Activated T-cell treated with anti-CD3 and anti-CD28 coated beads for 4 hours (primary cell): ENCODE measurements at places on chromosomes 1 and 21.

GRCh38 chr1:78839704-78840277 is 166.7 kb downstream of the ADGRL4 start:
- peak; percentile 3 for DNase-seq

DNA sequence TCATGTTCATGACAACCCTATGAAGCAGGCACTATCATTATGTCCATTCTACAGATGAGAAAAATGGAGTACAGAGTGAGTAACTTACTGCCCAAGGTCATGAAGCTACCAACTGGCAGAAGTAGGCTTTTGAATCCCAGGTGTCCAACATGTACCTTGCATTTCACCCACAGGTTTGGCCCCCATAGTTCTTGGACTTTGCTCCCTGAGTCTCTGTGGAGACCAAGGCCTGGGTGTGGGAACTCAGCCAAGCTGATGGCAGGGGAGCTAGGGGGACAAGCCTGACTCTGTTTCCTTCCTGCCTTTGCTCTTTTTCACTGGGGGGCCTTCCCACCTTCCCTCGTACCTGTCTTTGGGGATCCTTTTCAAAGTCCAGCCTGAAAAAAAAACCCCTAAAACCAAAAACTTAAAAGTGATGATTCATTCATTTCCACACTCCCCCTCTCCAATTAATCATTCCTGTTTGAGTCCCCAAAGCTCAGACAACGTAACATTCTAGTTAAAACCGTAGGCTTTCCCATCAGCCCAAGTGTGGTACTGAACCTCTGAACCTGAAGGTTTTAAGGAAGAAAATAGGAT is 8.5 kb upstream of the TTC22 start:
- DNase-seq, result no peak

DNA sequence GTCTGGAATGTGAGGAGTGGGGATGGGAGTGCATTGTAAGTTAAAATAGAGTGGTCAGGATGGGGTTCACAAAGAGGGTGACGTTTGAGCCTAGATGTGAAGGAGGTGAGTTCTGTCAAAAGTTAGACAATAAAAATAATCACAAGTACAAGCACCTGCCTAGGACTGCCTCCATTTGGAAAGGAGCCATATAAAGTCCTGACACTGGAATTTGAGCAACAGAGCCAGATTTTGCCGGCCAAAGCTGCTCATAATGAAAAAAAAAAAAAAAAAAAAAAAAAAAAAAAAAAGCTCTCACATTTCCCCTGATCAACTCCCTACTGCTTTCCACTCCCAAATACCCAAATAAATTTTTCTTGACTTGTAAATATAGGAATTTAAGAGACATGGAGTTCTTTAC is 4.1 kb downstream of the PALMD start:
- no peak for DNase-seq

DNA sequence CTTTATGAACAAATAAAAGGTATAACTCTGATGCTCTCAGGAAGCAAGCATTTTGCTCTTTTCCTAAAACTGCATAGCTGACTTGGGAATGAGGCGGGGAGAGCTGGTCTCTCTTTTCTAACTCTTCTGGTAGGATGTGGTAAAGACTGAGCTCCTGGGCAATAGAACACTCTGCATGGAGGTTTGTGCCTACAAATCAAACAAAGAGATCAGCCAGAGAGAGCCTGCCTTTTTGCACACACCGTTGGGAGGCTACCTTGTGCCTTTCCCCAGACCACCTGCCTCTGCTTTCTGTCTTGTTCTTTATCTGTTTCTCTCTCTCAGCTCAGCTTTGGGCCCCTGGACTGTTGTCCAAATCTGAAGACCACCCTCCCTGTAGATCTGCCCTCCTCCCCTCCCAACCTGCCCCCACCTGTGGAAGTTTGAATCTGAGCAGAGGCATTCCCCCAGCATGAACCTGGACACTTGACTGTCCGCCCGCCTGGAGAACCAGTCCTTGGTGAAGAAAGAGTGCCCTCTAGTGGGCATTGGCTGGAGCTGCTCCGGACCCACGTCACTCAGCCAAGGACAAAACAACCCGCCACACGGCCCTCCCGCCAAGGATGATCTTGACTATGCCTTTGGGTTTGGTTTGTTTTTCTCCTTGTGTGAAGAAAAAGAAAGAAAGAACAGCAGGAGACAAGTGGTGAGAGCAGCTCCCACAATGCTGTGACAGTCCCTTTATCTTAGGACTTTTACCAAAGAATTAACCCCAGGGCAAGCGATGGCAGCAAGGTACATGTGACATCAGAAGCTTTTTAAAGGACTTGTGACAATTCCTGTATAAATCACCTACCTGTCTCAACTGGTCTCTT is 228.2 kb downstream of the PBX1 start:
- DNase-seq, result peak; percentile 17

- DNase-seq, result no peak
These were observed 3.6 kb upstream of the CRABP2 start for GRCh38 chr1:156709031-156709430.

DNA sequence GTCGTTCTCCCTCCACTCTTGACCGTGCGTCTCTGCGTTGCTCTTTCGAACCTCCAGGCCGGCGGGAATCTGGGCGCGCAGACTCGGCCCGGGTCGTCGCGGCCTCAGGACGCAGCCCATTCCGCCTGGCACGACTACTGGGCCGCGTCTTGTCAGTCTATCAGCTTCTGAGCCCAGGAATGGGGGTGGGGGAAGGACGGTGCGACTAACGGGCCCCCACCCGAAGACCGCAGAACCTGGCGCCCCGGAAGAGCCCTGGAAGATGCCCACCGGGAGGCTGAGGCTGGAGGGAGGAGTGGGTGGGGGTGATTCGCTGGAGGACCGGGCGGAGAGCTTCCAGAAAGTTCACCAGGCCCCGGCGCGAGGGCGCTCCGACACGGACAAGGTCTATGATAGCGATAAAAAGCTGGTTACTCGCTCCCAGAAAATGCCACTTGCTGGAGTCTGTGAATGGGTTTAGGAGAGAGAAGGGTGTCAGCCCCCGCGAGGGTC is 1.7 kb upstream of the DMRTA2 start:
- DNase-seq, result no peak

- DNase-seq, result no peak
These were observed 29.4 kb upstream of the TSPEAR start for GRCh38 chr21:44740742-44741141.

DNA sequence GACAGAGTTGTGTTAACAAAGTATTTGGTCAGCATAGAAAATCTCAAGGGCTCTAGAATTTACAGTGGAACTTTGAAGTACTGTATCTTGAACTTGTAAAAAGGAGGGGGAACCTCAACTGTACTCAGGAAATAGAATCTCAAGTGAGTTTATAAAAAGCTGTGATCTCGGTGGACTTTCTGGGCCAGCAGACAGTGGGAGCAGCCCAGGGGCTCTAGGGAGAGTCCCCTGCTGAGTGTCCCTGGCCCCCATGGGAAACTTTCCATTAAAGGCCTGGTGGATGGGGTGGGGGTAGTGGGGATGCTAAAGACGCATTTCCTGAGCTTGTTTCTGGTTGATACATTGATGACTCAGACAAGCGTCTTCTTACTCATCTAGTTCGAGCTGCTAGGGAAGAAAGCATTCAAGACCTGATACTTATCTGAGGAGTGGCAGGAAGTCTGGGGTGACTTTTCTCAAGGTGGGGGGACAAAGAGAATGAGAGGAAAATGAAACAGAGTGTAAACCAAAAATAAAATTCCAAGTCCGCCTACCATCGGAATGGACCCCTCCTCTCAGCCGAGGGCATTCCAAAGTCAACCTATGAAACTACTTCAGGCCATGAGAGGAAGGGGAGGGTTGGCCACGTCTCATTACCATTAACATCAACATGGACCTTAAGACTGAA is 65.5 kb downstream of the NID1 start:
- peak; percentile 59 for DNase-seq

DNA sequence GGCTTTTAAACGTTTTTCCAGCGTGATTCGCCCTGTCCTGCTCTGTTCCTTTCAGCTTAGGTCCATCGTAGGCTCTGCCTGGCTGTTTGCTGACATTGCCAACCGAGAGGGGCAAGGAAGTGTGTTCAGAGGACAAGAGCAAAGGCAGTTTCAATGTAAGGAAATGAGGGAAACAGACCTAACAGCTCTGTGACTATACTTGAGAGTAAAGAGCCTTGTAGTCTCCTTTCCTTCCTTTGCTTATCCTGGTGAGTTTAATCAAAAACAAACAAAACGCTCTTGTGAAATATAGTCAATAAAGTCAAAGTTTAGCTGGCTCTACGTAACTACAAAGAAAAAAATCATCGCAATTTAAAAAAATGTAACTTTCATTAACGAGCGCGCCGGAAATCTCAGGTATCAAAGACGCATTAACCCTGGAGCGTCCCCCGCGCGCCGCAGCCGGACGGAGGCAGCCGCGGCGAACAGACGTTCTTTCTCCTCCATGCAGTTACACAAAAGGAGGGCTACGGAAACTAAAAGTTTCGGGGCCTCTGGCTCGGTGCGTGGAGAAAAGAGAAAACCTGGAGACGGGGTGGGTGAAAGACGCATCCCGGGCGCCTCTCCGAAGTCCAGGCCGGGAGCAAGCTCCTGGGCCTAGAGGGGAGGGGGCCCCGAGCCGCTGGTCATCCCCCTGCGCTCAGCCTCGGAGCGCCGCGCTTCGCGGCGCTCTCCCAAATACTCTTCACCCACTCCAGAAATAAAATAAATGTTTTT is 617 bp upstream of the ADGRL2 start:
- DNase-seq, result no peak

- no peak for DNase-seq
These were observed 9.7 kb upstream of the GATAD2B start for GRCh38 chr1:153932156-153933131.

GRCh38 chr1:153213519-153213918 is 3.9 kb upstream of the PRR9 start:
- no peak for DNase-seq

DNA sequence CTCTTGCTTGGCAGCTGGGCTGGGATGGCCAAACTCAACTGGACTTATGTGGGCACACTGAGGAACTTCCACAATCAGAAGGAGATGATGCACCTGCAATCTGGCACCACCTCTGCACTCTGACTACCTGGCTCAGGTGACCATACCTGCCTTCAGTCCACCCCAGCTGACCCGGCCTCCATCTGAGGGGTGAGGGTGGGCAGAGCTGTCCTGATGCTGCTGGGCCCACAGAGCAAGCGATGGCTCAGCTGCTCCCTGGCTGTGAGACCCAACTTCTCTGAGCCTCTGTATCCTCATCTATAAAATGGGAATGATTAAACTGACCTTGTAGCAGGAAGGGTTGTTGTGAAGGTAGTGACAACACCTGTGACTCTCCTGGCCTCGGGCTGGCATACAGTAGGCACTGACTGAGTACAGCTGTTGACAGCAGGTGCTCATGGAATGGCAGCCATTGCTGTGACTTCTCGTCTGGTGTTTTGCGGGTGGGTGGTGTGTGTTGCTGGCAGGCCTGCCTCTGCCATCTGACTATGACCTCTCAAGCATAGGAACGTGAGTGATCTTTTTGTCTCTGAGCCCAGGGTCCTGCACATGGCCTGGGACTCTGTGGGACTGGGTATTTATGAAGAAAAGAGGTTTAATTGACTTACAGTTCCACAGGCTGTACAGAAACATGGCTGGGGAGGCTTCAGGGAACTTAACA is 438.5 kb downstream of the PTPRU start:
- no peak for DNase-seq

GRCh38 chr1:161209790-161210409 is 5.2 kb upstream of the FCER1G start:
- DNase-seq, result peak; percentile 56

- no peak for DNase-seq
These were observed 6.9 kb upstream of the NOS1AP start for GRCh38 chr1:162062542-162063015.

DNA sequence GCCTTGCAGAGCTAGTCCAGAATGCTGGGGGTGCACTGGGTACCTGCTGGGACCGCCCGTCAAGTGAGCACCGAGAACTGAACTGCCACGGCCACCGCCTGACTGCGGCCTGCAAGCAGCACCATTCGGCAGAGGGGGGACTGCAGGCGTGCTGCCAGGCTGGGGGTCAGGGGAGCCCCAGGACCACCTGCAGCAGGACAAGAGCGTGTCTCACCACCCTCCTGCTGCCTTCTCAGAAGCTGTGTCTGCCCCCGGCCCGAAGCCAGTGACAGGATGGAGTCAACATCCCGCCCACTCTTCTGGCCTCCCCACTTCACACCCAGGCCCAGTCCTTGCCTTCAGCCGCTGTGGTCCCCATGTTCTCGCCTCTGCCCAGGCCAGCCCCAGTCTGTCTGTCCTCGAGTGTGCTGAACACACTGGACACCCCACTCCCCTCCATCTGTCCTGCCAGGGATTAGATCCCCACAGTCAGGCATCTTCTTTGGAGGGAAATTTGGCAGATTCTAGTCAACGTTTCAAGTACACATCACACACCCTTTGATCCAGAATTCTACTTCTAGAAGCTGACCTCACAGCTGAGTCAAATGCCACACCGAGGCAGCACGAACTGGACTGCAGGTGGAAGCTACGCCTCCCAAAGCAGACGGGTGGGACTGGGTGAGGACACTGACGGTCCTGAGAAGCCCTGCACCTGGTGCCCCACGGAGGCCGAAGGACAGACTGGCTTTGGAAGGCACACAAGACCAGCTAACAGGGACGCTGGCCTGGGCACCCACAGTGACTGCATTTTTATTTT is 26.0 kb downstream of the PTTG1IP start:
- no peak for DNase-seq

DNA sequence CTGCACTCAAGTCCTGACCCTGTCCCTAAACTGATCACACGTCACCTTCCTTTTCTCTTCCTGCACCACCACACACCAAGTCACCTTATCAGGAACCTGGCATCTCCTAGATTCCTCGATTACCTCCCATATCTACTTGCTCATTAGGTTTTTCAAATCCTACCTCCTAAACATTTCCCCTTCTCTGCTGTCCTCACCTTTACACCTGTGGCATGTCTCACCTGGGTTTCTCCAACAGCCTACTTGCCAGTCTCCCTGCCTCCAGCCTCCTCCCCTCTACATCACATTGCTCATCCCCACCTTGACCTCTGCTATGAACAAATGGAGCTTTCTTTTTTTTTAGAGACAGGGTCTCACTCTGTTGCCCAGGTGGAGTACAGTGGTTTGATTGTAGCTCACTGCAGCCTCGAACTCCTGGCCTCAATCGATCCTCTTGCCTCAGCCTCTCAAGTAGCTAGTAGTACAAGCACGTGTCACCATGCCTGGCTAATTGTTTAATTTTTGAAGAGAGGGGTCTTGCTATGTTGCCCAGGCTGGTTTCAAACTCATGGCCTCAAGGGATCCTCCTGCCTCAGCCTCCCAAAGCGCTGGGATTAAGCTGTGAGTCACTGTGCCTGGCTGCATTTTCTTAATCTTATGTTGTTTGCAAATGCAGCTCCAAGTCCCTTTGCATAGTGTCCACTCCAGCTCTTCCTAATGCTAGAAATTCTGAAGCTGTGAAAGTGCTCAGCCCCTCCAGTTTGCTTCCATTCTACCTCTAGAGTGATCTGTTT is 6.3 kb downstream of the IGSF9 start:
- DNase-seq, result no peak

DNA sequence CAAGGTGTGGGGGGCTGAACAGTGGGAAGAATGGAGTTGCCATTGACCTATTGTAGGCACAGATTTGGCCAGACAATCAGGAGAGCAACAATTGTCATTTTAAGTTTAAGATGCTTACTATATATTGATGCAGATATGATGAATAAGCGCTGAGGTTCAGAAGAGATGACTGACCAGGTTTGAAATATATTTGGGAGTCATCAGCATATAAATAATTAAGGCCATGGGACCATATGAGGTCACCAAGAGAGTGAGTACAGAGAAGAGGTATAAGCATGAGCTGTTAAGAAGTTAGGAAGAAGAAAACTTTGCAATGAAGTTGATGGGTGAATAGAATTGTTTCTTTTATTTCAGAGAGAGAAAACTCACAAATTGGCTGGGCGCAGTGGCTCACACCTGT is 4.5 kb upstream of the GADD45A start:
- no peak for DNase-seq

GRCh38 chr1:30135698-30136097 is 587.7 kb downstream of the MATN1 start:
- DNase-seq, result no peak
